ENCODE measurements at places on chromosomes 12 and 14.
A peak's percentile ranks its signal among the peaks of the same experiment; 100 is the strongest.

GRCh38 chr12:24015833-24016160 is 66.3 kb upstream of the SOX5 start:
- DNase-seq, result no peak

- DNase-seq, result no peak
Measured at GRCh38 chr12:124919521-124920352, 5.3 kb upstream of the UBC start.

- no peak for DNase-seq
Measured at GRCh38 chr12:83016991-83017390, 330.3 kb downstream of the TMTC2 start.

- DNase-seq, result no peak
Measured at GRCh38 chr12:52073531-52074381, 4.0 kb downstream of the ATG101 start.

DNA sequence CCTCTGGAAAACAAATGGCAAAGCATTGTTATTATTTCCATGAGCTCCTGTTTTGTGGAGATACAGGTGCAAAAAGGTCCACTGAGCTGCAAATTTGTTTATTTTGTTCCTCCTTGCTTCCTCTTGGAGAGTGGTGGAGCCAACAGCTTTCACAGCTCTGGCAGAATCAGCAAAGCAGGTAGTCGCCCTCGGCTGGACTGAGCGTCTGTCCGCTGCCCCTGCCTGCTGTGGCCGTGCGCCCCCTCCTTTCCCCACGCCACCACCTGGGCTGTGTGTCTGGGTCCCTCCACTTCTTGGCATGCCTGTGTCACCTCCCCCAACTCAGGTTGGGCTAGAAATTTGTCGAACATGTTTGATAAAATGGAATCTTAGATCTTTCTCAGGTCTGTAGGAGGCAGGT is 188.2 kb downstream of the TSPAN9 start:
- no peak for DNase-seq

- no peak for DNase-seq
Measured at GRCh38 chr14:91925001-91925726, 22.3 kb downstream of the FBLN5 start.

DNA sequence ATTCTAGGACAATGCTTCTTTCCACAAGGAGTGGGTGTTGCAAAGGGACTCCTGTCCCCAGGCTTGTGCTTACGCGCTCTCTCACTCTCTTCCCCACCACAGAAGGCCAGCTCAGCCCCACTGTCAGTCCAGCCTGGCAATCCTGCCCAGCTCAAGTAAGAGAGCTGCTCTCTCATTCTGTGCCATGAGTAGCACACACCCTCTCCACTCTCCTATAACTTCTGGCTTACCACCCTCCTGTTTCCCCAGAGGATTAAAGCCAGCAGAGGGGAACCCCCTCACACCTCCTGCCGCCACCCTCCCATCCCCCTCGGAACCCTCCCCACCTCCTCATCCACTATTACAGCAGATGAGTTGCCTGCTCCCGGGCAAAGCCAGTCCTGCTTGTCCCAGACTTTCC is 17.1 kb downstream of the NCKAP5L start:
- DNase-seq, result no peak

- DNase-seq, result no peak
Measured at GRCh38 chr12:56873382-56873781, 60.8 kb downstream of the SDR9C7 start.

GRCh38 chr14:24367514-24368211 is at the start of gene NFATC4:
TSS of gene NFATC4 (plus strand) at chr14:24368184. CDS start at chr14:24368341, 157 bp downstream.
- DNase-seq, result peak; percentile 72

DNA sequence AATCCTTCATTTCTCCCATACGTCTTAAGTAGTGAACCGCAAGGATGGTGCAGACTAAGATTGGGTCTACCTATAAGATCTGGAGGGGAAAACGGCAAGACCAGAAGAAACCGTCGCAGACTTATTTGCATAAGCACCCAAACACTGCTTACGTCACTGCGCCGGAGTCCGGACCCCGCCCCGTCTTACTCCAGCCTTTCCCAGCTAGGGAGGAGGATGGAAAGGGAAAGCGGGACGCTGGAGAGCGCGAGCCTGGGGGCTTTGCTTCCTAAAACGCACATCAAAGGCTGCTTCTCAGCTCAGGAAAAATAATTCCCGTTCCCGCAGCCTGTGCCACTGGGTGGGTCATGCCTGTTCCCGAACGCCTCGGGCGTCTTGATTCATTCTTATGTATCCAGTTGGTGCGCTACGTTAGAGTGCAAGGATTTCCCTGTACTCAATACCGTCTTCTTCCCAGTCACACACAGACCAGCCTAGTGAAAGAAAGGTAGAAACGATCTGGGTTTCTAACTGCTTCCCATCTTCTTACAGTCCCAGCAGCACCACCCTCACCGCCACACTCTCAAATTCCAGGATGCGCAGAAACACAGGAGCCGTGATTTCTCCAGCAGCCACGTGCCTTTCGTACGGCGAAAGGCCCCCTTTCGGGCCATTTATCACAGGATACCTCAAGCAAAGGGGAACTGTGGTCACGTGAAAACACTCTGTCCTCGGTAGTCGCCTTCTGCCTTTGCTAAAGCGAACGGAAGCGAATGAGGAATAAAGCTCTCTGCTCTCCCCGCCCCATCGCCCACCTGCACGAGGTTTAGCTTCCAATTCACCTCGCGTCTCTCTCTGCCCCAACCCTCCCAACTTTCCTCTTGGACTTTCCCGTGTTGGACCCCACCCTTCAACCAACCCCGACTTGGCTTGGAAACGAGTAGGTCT is 1.1 kb downstream of the SLC6A15 start:
- DNase-seq, result peak; percentile 79

DNA sequence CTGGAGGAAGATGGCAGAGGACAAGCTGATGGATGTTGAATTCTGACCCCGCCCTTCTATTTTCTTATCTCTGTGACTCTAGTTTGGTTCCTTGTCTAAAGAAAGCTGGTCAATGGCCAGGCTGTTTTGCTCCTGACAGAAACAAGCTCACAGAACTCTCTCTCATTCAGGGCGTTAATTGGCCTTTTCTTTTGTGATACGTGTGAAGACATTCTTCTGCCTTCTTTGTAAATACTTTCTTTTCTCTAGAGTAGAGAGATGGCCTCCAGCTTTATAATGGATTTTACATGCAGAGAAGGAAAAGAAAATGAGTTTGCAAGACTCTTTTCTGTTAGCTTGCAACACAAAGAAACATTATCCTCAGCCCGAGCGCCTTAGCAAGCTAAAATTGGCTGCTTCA is 492.2 kb upstream of the CCDC196 start:
- DNase-seq, result no peak

- DNase-seq, result no peak
Measured at GRCh38 chr12:47122602-47123001, 42.8 kb upstream of the AMIGO2 start.

DNA sequence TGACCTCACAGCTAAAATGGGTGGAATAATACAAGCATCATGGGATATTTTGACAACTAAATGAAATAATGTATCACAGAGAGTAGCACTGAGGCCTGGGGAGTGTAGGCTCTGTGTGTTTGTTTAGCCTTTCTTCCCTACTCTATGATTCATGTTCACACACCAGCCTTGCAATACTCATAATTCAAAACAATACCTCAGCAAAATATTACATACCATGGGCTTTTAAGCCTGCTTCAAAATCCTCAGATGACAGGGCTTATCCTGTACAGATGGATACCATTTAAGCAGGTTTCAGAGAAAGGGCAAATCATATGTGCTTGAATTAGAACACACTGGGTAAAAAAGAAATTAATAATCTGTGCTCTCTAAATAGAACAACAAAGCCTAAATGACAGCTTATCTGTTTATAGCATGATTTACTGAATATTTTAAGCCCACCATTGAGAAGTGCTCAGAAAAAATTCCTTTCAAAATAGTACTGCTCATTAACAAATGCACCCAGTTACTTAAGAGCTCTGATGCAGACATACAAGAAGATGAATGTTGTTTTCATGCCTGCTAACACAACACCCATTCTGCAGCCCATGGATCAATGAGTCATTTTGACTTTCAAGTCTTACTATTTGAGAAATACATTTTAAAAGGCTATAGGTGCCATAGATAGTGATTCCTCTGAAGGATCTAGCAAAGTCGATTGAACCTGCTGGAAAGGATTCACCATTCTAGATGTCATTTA is 84.9 kb upstream of the ADAMTS20 start:
- DNase-seq, result no peak

DNA sequence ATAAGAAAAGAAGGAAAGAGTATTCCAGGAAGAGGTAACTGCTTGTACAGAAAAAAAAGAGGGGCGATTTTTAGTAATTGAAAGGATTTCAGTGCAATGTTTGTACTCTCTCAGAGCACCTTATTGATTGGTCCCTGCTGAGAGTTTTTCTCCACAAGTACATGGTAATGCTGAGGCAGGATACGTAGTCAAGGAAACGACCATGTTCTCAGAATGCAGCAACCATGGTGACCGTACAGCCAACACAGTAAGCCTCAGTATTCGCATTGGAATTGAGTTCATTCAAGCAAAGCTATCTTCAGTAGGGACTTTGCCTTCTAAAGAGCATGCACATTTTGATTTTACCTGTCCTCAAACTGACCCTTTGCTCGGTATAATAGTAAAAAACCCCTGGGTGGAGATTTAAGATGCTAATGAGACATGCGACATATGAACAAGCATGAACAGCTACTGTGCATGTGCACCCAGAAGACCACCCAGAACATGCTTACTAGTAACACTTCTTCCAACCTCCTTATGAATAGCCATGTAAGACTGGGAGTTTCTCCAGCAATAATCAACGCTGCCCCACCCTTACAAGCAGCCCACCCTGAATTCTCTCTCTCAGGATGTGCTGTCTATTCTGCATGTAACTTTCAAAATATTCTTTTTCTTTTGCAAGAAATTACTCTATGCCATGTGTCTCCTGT is 6.2 kb upstream of the SLC41A2 start:
- DNase-seq, result no peak

DNA sequence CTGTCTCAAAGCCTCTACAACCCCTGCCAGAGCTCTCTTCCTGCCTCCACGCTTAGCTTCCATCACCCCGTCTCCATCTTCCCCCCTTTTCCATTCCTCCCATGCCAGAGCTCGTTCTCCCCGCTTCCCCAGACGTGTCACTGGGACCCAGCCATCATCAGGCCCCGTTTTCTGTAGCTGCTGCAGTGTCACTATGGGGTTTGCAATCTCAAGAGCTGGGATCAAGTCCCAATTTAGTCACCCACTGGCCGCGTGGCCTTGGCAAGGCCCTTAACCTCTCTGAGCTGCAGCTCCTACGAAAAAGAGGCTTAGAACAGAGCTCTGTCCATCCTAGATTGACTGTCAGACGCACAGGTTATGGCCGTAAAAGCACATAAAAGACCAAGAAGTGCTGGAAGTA is 901 bp upstream of the FAIM2 start:
- DNase-seq, result no peak

- DNase-seq, result peak; percentile 72
Measured at GRCh38 chr12:4908684-4909409, 858 bp upstream of the KCNA1 start.

GRCh38 chr14:99753225-99754140 is 39.7 kb upstream of the EML1 start:
- no peak for DNase-seq

DNA sequence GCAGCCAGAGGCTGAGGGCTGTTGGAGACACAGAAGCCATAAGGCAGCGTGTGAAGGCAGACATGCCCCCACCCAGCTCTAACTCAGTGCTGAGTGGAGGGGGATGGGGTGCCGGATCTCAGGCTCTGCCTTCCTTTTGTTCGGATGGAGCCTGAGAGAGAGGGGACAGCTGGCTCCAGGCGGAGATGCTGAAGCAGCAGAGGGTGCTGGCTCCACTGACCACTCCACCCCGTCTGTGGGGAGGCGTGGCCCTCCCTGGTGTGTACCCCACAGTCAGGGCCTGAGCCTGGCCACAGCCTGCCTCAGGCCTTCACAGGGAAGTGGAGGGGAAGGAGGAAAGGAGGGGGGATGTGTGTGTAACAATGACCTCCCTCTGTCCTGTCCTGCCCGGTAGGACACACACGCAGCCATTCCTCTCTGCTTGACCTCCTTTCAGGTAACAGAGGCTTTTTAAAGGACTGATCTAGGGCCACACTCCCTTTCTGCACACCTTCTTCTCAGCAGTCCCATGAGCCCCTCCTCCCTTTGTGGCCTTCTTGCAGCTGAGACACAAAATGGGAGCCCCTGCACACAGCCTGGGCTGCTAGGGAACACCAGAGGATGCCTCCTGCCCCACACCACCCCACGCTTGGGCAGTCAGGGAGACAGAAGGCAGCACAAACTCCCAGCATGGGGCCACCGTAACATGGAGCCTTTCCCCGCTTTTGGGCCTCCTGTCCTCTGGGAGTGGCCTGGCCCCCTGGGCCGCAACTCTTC is 9.6 kb upstream of the ENDOU start:
- no peak for DNase-seq

DNA sequence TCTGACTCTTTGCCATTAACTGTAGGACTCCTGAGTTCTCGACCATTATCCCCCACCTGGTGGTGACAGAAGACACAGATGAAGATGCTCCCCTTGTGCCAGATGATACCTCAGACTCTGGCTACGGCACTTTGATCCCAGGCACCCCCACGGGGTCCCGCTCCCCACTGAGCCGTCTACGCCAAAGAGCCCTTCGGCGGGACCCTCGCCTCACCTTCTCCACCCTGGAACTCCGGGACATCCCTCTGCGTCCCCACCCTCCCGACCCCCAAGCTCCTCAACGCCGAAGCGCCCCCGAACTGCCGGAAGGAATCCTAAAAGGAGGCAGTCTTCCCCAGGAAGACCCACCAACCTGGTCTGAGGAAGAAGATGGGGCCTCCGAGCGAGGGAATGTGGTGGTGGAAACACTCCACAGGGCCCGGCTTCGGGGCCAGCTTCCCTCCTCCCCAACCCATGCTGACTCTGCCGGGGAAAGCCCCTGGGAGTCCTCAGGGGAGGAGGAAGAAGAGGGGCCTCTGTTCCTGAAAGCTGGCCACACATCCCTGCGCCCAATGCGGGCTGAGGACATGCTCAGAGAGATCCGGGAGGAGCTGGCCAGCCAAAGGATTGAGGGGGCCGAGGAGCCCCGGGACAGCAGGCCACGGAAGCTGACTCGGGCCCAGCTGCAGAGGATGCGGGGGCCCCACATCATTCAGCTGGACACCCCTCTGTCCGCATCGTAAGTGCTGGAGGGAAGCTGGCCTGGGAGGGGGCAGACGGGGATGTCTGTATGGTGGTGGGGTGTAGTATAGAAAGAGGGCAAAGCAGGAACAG is 14.4 kb downstream of the TNFRSF1A start:
- DNase-seq, result no peak

GRCh38 chr12:34398366-34398705 is 376.0 kb downstream of the ALG10 start:
- DNase-seq, result no peak

- DNase-seq, result peak; percentile 91
Measured at GRCh38 chr12:107317751-107318555, 224.6 kb upstream of the CRY1 start.

All from HEK293T (cell line).